ENCODE measurements at places on chromosomes 6 and 20.
A peak's percentile ranks its signal among the peaks of the same experiment; 100 is the strongest.

DNA sequence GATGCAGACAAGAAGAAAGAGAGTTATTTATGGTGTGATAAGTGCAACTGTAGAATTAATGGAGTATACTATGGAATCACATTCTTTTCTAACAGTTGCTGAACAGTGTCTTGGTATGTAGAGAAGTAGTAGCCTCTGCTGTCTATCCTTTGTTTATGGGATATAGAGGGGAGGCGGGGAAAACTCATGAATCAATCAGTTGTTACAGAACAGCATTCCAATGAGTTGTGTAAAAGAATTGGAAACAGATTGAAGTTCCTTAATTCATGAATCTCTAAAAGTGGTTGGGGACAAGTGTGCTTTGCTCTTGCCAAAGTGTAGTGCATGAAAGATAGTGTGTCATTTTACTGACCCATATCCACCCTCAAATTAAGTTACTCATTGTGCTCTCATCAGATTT, 77.7 kb downstream of the FLRT3 start:
- DNase-seq = no peak

GRCh38 chr20:2892376-2892775, 19.1 kb downstream of the PTPRA start:
- no peak for DNase-seq

GRCh38 chr20:41169162-41169690, 31.9 kb downstream of the PLCG1 start:
- no peak for DNase-seq

GRCh38 chr6:36745283-36745682, 47.7 kb downstream of the RAB44 start:
- no peak for DNase-seq

DNA sequence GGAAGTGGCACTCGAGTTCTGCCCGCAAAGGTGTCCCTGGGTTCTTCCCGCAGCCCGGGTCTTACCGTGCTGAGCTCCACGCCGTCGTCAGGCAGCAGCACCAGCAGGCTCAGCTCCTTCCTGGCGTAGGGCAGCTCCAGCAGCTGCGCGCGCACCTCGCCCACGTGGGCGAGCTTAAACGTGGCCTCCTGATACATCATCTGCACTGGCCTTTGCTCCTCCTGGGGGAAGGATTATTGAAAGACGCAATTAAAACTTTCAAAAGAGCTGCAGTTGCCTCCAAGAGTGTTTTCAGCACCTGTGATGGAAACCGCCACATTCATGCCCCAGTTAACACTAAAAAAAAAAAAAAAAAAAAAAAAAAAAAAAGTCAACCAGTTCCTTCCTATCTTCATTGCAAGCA, 11.3 kb downstream of the SERPINB9 start:
- no peak for DNase-seq

- DNase-seq = no peak
Measured at GRCh38 chr6:110170081-110170480, 9.4 kb downstream of the WASF1 start.

- DNase-seq = no peak
Measured at GRCh38 chr6:139013185-139013800, 15.3 kb upstream of the ABRACL start.

GRCh38 chr20:32559753-32560380, 25.3 kb downstream of the NOL4L start:
- no peak for DNase-seq

DNA sequence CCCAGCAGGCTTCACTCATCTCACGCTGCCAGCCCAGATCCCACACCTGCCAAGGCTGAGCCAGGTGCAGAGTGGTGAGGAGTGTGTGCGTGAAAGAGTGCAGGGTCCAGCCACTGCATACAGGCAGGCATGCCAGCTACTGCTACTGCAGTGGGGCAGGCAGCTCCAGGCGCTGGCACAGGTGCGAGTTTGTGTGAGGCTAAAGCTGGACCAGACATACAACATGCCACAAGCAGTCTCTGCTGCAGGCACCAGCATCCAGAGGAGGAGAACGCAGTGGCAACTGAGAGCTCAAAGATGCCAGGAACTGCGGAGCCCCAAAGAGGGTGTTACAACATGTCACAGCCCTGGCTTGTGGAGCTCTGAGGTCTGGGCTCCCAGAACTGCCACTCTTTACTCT, 149.8 kb downstream of the EYS start:
- DNase-seq = no peak

DNA sequence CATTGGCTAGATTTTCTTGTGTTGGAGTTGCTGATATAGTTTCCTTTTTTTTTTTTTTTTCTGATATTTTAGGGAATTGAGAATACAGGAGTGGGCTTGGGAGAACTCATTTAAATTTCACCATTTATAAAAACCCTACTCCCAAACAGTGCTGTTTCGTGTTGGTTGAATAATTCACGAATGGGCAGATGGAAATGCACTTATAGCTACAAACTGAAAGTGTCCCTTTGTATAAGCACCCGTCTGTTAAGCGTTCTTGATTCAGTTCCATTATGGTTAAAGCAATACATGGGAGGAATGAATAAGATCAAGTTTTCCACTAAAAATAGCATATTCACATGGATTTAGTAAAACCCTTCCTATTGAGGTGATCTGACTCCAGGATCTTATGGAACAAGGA, 122.2 kb upstream of the ARG1 start:
- no peak for DNase-seq

DNA sequence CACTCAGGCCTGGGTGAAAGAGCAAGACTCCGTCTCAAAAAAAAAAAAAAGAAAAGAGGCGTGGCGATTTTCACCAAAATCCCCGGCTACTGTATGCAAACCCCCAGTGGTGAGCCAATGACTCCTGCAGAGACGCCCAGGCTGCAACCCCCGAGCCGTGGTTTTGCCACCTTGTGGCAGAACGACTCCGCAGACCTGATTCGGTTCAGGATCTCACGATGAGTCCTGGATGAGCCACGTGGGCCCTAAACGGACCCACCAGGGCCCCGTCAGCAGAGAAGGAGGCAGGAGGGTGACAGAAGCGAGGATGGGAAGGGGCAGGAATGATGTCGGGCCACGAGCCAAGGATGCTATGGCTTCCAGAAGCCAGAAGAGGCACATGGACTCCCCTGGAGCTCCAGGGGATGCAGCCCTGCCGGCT, 42.5 kb downstream of the SLC2A4RG start:
- no peak for DNase-seq

DNA sequence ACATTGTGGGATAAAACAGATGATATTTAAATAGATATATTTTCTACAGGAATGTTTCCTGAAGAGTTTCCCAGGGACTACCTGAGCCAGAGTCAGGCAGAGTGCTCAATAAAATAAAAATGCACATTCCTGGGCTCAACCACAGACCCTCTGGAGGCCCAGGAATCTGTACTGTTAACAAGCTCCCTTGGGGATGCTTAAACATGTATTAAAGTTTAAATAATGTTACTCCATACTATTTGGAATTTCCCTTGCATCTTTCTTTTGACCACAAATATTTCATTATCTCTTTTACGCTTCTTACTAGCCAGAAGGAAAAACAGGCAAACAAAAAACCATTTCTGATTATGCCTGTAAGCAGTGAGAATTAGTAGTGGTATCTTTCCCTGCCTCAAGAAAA, 42.3 kb downstream of the GPR63 start:
- no peak for DNase-seq

- DNase-seq = peak; percentile 52
Measured at GRCh38 chr20:45254383-45255262, at the start of gene SLPI. Gene SLPI, minus strand, starts transcription at chr20:45254564. Its CDS starts 21 bp downstream, at chr20:45254543.
